Aortic smooth muscle cell (primary cell): ENCODE measurements at places on chromosomes 3 and 15. TPM values are rescaled to one million over a fixed set of nuclear protein-coding genes. Genes with fewer than 3 reads are reported as not detected.

The GASK1A gene
- 0.62 and 0.92 TPM in 2 replicates for total RNA-seq

The PLA1A gene
- 0.25 TPM in 1 of 2 replicates, not detected in the other for total RNA-seq

The KNG1 gene
- total RNA-seq = not detected in 2 replicates

The ITPKA gene
- total RNA-seq = 1.7 and 2.4 TPM in 2 replicates

The GUCA1C gene
- total RNA-seq = not detected in 2 replicates

The EFCC1 gene
- total RNA-seq = under 0.01 TPM in 1 of 2 replicates, not detected in the other

The GRIP2 gene
- total RNA-seq = not detected in 2 replicates

The MYH15 gene
- 0.06 and 0.26 TPM in 2 replicates for total RNA-seq

The CYP19A1 gene
- 0.13 and 0.56 TPM in 2 replicates for total RNA-seq

The SAMD7 gene
- not detected in 2 replicates for total RNA-seq

The BTLA gene
- total RNA-seq = 0.06 and 0.13 TPM in 2 replicates

The CGNL1 gene
- total RNA-seq = 3.3 and 9.5 TPM in 2 replicates
